ENCODE measurements at places on chromosomes 16 and 17.

GRCh38 chr17:18314059-18314730 is 599 bp downstream of the TOP3A start:
- DNase-seq, result peak; percentile 23

DNA sequence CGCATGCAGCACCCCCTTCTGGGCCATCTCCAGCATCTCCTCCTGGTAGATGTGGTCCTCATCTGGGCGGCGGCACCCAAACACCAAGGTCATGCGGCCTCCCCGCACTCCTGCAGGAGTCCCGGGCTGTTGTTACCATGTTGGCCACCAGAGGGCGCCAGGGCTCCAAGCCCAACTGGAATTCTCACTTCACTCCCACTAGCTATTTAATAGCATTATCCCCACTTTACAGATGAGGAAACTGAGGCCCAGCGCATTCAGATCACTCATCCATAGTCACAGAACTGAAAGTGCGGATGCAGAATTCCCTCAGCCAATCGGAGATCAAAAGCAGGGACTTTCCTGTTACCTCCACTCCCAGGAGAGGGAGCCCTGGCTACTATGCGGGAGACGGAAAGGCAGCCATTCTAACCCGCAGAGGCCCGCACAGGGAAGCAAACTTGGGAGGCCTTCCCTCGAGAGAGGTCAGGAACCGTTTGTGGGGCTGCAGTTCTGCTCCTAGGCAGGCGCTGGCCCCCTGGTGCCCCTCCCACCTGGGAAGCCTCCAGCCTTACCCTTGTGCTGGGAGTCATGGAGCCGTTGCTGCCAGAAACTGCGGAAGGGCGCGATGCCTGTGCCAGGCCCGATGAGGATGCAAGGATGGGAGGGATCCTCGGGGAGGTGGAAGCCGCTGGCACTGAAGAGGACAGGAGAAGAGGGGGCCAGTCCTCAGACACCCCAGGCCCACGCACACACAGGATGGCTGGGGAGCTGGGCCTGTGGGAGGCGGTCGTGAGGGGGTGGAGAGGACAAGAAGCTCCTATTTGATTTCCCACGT is 40.1 kb downstream of the NOS2 start:
- peak; percentile 69 for DNase-seq

DNA sequence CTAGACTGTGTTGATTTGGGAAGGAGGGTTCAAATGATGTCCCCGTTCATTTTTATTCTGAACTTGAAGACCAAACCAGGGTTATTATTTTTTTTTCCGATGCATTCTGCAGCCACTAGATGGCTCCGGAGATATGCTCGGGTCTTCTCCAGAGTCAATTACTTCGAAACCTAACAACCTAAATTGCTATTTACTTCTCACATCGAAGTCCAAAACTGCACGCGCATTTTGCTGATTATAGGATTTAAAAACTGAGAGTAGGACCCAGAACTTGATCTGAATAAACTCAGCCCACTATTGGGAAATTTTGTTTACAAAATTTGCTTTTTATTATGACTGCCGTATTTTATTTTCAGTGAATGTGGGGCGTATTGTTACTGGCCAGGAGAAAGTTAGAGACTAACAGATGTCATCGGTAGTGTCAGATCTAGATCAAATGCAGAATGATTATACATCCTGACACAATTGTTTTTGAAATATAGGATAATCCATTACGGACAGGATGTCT is 263.8 kb downstream of the HS3ST3A1 start:
- peak; percentile 50 for DNase-seq

DNA sequence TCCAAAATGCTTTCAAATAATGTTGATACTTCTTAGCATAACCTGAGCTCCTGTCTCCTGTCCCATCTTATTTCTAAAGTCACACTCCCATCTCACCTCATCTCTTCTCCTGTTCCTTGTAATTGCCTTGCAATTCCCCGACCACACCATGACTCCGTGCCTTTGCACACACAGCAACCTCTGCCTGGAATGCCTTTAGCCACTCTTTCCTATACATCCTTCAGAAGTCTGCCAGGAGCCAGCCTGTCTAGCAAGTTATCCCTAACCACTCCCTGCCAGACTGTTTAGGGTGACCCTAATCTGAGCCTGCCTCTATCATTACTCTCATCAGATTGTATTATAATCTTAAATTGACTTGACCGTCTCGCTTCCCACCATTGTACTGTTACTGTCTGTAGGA is 168.0 kb upstream of the NOG start:
- no peak for DNase-seq

DNA sequence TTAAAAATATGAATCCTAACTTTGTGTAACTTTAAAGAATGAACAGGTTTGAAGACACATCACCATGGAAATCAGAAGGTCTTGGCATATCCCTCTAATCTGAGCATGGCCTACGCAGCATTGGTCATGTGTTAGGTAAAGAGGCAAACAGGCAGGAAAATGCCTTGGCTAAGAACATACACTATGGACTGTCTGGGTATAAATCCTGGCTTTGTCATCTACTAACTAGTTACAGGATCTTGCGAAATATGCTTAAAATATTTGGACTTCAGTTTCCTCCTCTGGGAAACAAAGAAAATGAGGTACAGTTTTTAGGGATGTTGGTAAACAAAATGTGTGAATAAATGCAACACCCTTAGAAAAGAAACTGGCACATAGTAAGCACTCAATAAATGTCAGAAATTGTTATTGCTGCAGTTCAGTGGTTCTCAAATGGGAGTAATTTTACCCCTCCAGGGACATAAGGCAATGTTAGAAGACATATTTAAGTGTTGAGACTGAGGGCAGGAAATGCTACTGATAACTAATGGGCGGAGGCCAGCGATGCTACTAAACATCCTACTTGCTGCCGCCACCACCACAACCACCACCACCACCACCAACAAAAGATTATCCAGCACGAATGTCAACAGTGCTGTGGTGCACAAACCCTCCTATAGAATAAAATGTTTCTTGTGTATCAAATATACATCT is 770.8 kb upstream of the SOX9 start:
- DNase-seq, result no peak

DNA sequence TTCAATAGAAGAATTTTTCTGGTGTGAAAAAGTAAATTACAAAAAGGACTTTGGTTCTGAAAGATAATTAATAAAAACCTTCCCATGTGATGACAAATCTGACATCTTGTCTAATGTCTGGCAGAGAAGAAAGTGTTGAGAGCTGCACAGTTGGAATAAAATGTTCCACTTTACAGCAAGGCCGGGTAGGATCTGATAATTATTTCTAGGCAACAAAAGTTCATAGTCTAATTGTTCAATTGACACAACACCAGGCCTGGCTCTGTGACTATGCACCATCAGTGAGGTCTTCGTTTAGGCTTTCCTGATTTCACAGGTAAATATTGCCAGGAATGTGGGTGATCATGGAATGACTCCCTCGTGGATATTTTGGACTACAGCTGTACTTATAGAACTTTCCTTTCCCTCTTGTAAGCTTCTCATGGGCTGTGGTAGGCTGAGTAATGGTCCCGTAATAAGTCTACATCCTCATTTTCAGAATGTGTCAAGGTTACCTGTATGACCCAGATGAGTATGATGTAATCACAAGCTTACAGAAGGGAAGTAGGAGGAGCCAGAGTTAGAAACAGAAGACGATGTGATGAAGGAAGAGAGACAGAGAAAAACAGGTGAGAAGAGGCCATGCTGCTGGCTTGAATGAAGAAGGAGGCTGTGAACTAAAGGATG is 217.0 kb downstream of the CDH13 start:
- no peak for DNase-seq

DNA sequence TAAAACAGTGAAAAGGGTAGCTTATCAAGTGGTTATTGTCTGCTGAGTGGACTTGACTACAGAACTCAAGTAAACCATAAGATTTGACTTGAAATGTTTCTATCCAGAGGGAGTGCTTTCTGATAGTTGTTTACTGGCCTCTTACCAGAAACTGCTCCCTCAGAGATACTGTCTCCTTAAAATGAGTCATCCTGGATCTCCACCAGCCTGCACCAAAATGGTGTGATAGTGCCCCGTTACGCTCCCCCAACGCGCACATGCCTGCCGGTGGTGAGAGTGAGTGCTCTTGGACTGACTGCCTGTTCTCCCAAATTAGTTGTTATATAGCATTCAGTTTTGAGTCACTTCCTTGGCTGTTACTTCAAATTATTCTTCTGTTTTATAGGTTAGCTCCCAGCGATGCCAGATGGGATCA is 22.9 kb downstream of the PRCD start:
- peak; percentile 44 for DNase-seq

GRCh38 chr16:85955566-85955965 is 56.6 kb downstream of the IRF8 start:
- peak; percentile 38 for DNase-seq

GRCh38 chr16:86581458-86581857 is 3.1 kb downstream of the FOXL1 start:
- DNase-seq, result no peak

GRCh38 chr16:22355487-22355908 is 18.9 kb downstream of the CDR2 start:
- DNase-seq, result peak; percentile 53

GRCh38 chr17:62723842-62724241 is 84.3 kb downstream of the MARCHF10 start:
- no peak for DNase-seq

GRCh38 chr16:64627288-64627687 is 494.6 kb downstream of the CDH11 start:
- DNase-seq, result no peak

DNA sequence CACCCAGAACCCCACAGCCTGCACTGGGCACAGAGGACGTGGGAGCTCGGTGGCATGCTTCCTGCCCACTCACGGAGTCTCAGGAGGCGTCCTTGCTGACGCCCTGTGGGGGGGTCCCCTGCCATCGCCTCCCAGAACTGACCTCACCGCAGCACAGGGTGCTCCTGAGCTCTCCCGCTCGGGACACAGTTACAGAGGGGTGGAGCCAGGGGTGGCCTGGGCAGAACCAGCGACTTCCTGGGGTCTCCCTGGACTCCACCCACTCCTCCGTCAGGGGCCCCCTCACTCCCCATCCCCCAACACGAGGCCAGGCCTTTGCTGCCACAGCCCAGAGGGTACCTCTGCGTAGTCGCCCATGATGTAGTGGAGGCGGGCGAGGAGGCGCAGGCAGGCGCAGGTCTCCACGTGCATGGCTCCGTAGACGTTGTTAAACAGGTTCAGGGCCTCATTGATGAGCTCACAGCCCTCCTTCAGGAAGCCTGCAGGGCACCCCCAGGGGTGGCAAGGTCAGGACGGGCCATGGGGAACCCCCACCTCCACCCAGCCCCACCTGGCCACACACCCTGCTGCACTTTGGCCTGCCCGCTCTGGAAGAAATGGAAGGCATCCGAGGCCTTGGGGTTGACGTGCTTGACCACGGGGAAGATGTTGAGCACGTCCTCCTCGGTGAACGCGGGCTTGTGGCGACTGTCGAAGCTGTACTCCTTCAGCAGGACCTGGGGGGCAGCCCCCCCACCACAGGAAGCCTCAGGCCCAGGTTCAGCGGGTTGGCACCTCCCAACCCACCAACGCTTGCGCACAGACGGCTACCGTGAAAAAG is 17.8 kb downstream of the CLUH start:
- DNase-seq, result no peak

DNA sequence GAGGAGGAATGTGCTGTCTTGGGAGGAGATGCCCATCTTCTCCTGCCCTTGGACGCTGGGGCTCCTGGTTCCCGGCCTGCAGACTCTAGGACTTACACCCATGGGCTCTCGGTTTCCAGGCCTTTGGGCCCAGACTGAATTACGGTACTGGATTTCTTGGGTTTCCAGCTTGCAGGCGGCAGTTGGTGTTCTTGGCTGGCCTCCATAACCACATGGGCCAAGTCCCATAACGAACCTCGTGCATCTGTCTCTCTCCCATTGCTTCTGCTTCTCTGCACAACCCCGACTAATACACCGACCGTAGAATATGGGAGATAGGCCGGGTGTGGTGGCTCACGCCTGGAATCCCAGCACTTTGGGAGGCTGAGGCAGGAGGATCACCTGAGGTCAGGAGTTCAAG is 162.6 kb downstream of the SDK2 start:
- DNase-seq, result no peak

DNA sequence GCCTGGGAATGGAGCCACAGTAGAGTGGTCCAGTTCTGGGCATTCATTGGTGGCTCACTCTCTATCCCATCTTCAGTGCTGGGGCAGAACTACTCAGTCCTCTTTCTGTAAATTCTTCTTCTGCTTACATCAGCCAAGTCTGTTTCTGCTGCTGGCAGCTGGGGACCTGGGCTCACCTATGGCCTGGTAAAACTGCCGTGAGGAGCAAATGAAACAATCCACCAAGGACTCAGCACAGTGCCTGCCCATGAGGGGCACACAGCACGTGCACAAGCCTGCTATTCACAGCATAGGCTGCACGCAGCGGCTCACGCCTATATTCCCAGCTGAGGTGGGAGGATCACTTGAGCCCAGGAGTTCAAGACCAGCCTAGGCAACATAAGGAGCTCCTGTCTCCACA is 30.9 kb upstream of the SNN start:
- DNase-seq, result no peak

DNA sequence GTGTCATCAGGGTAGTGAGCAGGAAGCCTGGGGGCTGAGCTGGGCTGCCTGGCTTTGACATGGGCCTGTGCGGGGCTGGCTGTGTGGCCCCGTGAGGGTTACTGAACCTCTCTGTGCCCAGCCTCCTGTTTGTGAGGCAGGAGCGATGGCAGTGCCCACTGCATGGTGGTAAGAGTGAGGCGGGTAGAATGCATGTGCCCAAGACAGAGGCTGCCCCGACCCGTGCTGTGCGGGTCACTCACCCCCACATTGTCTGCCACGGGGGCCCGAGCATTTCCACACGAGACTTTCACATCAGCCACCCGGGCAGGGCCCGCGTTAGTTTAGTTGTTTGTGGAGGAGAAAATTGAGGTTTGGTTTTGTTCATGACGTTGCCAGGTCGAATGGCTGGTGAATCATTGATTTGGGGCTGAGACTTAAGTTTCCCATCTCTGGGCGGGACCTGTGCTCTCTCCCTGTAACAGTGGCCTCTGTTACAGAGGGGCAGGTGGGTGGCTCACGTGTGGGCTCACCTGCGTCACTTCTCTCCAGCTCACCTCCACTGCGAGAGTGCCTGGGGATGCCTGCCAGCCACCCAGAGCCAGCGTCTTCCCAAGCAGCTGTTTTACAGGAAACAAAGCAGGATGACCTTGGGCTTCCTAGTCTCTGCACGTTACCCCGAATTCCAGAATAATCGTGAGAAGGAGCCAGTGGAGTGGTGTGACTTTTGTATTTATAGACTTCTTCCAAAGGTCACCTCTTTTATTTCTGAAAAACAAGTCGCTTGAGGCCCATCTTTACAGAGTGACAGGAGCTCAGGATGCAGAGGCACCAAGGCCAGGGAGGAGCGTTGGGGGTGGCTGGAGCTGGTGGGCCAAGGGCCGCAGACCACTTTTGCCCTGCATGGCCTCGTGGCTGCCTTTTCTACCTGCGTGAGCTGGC is 150.6 kb downstream of the RPTOR start:
- no peak for DNase-seq

- DNase-seq, result no peak
These were observed 138.7 kb downstream of the GAS7 start for GRCh38 chr17:10059684-10060211.

Measured in suppressor macrophage treated with lipopolysaccharide for 1 hour (primary cell).